ENCODE measurements at places on chromosomes 12 and 14.

DNA sequence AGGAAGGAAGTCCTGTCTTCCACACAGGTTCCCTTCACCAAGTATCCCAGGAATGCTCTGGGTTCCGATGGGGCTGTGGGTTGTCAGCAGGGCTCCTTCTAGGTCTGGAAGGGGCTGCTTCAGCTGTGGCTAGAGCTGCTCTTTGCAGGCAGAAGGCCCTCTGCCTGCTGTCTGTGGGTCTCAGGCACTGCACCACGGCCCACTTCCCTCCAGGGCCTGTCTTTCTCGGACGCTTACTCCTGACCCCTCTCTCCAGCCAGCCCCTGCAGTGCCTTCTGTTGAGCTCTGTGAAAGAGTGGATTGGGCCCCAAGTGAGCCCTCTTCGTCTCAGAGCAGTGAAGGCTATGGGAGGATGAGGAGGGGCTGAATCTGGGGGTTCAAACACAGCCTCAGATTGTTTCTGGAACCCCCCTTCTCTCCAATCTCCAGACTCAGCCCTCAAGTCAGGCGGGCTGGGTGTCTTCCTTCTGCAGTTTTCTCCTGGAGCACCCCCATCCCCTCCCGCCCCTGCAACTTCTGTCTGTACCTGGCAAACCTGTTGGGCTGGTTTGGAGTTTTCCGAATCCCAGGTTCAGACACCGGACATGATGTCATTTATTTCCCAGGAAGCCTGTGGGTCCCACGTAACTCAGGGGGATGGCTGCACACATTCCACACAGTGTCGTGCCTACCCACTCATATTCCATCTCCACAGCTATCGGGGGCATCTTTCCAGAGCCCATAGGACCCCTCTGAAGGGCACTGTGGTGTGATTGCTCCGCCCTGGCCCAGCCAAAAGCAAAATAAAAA lies 24.9 kb upstream of the SPPL3 start:
- no peak for DNase-seq

- no peak for DNase-seq
Measured at GRCh38 chr14:89498878-89499277, 81.8 kb upstream of the FOXN3 start.

DNA sequence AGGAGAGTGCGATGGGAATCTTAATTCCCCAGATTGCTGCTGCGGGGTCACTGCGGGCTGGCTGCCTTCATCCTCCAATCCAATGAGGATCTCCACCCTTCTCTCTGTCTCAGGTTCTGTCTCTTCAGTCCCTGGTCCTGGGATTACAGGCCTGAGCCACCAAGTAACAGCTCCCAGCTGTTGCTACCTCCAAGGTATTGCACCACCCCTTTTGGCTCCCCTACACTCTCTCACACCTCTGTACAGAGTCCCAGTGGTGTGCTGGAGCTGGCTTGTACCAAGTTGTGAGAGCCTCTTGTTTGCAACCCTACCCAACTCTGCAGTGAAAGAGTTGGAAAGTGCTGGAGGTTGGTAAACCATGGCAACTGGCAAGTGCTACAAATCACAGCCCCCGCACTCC lies 10.0 kb upstream of the RILPL1 start:
- DNase-seq: no peak

GRCh38 chr12:86170051-86170450 lies 86.1 kb downstream of the MGAT4C start:
- DNase-seq: no peak

DNA sequence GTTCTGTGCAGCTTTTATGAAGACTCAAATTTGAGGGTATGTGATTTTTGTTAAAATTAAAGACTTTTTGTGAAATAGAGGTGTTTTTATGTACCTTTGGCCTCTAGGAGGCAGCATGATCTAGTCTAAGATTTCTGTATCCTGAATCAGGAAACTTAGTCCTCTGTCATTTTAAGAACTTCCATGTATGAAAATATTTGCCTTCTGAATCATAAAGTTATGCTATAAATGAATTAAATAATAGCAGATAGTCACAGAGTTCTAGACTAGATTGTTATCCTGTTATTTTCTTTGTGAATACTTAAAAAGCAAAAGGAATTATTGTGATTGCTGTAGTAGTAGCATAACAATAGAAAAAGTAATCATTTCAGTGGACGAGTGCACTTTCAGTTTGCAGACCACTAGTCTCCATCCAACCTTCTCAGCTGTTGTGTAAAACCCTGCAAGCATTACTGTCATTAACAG lies 56.3 kb downstream of the FGD4 start:
- DNase-seq: peak; percentile 3

- no peak for DNase-seq
Measured at GRCh38 chr14:95157048-95157326, 342 bp downstream of the DICER1 start.

All from CD4-positive, alpha-beta T cell treated with Interleukin-6 for 4 hours (primary cell).